ENCODE measurements at places on chromosomes 2 and 18.

GRCh38 chr2:136110526-136110925 lies 7.4 kb downstream of the CXCR4 start:
- DNase-seq = no peak

DNA sequence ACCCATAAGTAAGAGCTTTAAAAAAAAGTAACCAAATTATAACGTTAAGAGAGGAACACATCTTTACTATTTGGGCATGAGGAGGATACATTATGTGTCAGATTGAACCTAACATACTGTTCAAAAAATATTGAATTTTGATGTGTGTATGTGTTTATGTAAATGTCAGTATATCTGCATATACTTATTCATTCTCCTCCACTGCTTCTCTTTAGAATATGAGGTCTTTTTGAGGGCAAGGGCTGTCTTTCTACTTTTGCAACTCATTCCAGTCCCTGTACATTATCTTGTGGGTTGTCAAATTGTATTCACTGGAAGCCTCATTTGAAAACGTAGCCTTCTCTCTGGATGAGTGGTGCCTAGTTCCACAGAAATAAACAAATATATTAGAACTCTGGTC lies 509.4 kb upstream of the HNMT start:
- no peak for DNase-seq

GRCh38 chr2:118808429-118808809 lies 39.0 kb downstream of the EN1 start:
- DNase-seq = peak; percentile 61

DNA sequence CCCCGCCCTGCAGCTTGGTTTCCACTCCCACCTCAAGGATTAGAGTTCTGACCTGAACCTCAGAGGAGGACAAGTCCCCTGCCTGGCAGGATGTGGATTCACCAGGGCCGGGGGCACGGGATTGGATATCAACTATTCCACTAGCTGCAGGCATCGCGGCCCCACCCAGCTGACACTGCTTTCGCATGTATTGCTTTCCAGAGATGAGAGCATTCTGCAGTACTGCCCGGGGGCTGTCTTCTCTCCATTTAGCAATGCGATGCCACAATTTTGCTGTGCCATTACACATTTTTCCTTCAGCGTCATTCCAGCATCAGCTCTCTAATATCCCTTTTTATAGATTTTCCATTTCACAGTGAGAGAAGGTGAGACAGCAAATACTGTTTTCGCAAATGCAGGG lies 42.0 kb downstream of the CTIF start:
- DNase-seq = no peak

GRCh38 chr2:199627417-199627816 lies 169.7 kb upstream of the SATB2 start:
- no peak for DNase-seq

- DNase-seq = no peak
Measured at GRCh38 chr2:236180831-236181453, 12.8 kb upstream of the GBX2 start.

GRCh38 chr2:44974064-44974715 lies 32.7 kb downstream of the SIX3 start:
- DNase-seq = no peak

GRCh38 chr2:187482796-187483195 lies 34.7 kb upstream of the CALCRL start:
- DNase-seq = no peak

DNA sequence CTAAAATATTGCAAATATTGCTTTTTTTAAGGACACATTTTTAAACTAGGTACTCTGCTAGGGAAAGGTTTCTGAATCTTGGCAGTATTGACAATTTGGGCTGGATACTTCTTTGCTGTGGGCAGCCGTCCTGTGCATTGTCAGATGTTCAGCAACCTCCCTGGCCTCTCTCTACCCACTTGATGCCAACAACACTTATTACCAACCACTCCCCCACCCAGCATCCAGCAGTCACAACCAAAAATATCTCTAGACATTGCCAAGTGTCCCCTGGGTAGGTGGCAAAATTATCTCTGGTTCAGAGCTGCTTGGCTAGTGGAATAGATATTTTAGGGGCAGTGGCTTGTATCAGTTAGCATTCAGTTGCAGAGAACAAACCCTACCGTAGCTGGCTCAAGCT lies 114.3 kb upstream of the PNPT1 start:
- no peak for DNase-seq

DNA sequence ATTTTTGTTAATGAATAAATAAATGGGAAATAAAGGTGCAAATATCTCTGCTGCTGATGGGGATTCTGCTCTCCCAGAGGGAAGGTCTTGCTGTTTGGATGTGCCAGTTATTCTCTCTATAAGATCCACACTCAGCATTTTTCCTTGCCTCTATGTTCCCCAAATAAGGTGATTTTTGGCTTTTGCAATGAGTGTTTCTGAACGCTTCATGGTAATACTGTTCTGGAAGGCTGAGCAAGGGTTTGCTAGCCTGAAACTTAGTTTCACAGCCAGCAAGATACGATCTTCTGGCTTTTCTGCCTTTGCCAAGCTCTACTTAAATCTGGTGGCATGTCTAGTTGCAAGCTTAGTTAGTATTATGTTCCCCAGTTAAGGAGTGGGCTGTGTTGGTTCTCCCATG lies 114.6 kb downstream of the LPIN1 start:
- no peak for DNase-seq

DNA sequence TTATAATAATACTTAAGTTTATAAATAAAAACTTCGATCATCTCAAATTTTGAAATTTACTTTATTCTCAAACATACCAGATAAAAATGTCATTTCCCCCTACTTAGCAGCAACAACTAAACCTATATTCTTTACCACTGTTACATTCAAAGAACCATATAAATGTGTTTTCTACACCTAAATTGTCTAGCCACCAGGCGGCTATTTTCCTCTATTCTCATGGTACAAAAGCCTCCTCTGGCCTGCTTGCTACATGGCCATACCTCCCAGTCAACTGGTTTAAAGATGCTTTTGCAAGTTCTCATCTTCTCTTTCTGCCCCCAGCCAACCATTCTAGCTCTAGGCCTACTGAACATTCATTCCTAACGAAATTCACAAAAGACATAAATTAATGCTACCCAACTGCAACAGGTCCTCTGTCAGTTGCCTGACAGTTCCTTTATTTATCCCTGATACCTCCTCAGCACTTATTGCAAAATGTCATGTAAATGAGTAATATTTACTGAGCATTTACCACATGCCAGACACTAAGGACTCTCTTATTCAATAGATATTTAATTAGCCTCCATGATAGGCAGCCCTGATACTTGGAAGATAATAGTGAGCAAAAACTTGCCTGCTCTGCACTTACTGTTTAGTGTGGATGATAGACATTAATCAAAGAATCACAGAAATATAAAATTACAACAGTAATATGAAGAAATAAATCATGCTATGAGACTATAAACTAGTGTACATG lies 5.0 kb downstream of the C1D start:
- DNase-seq = no peak

DNA sequence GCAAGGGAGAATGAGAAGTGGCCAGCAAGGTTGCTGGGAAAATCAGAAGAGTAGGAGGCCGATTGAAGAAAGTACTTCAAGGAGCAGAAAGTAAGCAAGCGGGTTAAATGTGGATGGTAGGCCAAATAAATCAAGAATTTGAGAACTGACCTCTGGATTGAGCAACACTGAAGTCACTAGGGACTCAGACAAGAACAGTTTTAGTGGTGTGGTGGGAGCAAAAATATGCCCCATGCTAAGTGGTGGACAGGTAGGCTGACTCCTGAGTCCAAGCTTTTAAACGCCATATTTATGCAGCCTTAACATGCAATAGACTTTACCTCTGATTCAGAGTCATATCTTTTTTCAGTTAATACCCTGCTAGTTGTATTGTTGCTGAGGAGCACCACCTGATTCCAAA lies 4.5 kb downstream of the TRABD2A start:
- no peak for DNase-seq

GRCh38 chr2:226487573-226487972 lies 312.0 kb downstream of the IRS1 start:
- no peak for DNase-seq

- DNase-seq = no peak
Measured at GRCh38 chr2:158688721-158689120, 106.4 kb upstream of the DAPL1 start.

DNA sequence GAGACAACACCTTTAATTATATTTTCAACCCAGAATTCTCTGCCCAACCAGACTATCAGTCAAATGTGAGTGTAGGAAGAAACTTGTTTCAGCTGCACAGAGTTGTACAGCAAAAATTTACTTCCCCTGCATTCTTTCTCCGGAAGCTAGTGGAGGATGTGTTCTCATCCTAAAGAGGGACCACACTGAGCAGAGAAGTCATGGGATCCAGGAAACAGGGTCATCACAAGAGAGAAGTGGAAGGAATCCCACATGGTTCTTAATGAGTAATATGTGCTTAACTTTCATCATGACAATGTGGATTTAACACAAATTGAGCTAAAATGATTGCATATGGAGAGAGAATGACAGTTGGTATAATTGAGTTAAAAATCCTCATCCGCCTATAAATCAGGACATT lies 78.2 kb downstream of the INPP4A start:
- no peak for DNase-seq

DNA sequence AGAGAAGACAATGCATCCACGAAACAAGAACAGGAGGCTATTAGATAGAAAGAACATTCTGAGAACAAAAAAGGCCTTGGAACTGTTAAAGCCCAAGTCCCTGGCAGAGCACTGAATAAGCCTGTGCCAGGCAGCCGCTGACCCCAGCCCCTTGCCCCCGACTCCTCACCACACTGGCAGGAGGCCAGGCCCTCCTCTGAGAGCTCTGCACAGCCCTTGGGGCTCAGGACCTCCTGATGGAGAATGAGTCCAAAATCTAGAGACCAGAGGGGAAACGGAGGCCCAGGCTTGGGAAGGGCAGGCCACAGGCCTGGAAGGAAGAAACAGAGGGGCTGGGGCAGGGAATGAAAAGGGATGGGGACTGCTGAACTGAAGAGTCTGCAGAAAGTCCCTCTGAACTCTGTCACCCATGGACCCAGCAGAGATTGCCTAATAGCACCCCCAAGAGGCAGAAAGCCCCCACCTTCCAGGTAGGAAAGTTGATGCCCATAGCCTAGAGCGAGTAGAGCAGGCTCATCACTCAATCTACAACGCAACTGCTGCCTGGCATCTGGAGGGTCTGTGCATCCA lies 18.3 kb upstream of the TNS1 start:
- DNase-seq = no peak

DNA sequence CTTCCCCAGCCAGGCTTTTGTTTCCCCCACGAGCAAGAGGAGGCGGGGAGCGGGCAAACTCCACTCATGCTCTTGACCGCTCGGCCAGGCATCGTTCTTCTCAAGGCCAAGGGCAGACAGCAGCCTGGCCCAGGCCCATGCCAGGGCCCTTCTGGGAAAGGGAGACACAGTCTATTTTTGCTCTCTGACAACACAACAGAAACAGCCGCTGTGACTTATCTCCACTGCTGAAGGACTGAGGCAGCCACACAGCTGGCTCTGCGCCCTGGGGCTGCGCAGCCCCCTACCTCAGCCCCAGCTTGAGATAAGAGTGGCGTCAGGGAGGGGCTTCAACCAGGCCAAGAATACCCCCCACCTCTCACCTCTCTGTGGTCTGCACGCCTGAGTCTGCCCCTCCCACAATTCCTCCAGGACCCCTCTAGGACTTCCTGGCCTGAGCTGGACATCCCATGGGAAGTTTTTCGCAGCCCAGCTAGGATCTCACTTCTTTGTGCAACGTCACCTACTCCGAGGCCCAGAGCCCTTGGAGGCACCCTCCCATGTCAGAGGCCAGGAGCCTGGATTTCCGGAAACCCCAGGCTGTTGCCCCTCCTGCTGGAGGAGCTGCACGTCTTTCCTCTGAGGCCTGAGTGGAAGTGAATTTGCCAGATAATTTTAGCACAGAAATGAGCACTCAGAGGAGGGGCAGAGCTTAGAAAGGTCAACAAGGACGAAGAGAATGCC lies 118.9 kb upstream of the OTOS start:
- DNase-seq = no peak

- peak; percentile 35 for DNase-seq
Measured at GRCh38 chr2:71614976-71615766, 161.8 kb downstream of the DYSF start.

DNA sequence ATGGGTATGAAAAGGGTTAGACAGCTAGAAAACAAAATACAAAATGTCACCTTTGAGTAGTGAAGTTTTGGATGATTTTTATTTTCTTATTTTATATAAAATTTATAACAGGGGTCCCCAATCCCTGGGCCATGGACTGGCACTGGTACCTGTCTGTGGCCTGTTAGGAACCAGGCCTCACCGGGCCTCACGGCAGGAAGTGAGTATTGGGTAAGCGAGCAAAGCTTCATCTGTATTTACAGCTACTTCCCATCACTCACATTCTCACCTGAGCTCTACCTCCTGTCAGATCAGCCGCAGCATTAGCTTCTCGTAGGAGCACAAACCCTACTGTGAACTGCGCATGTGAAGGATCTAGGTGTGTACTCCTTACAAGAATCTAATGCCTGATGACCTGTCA lies 202.8 kb upstream of the TWIST2 start:
- DNase-seq = no peak

GRCh38 chr18:26768385-26768784 lies 97.1 kb downstream of the AQP4 start:
- DNase-seq = no peak

DNA sequence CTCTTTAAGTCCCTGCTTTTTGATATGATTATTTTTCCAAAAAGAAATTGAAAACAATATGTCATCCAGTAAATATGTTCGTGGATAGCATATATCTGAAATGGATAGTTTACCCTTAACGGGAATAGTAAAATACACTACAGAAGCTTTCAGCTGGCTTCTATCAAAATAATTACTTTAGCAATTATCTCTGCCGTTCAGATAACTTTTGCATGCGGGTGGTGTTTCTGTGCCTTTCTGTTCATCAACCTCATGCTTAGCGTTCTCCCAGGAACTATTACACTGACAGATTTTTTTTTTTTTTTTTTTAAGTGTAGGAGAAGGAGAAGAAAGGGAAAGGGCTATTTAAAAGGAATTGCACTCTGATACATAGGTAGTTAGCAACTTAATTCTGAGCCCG lies 53.6 kb downstream of the TSHZ1 start:
- DNase-seq = no peak

- no peak for DNase-seq
Measured at GRCh38 chr2:216147172-216148131, 38.3 kb downstream of the XRCC5 start.

DNA sequence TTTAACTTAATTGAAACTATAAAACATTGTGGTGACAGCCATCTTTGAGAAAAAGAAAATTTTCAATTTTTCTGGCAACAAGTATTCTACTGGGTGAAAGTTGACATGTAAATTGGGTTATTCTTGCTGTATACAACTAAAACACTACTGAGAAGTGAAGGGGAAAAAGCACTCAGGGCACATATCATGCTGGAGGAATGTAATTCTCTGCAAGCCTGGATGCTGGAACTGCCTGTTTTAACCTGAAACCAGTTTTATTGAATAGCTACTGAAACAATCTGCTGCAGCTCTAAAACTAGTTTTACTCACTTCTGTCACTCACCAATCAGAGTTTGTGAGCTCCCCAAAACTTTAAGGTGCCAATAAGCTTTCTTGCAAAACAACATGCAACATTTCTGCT lies 1136.0 kb downstream of the LRP1B start:
- no peak for DNase-seq
